ENCODE measurements at places on chromosomes 5 and 9.

GRCh38 chr9:126667190-126668055 lies 53.7 kb downstream of the LMX1B start:
- H3K27ac ChIP-seq = no peak overlapping the region
- no peaks in the 10 kb centered on the region for H3K36me3 ChIP-seq
- no peak for DNase-seq
- no peak overlapping the region for H3K4me3 ChIP-seq

GRCh38 chr5:59608745-59609144 lies 284.8 kb downstream of the PDE4D start:
- no peak overlapping the region for H3K27ac ChIP-seq
- no peaks in the 10 kb centered on the region for H3K27me3 ChIP-seq

- H3K4me3 ChIP-seq = no peak overlapping the region
- no peaks in the 10 kb centered on the region for H3K4me1 ChIP-seq
- no peaks in the 10 kb centered on the region for H3K27me3 ChIP-seq
- no peaks in the 10 kb centered on the region for H3K36me3 ChIP-seq
- DNase-seq = no peak
These were observed 83.3 kb downstream of the GTF3C4 start for GRCh38 chr9:132753593-132753880.

- peaks cover 7% of the 10 kb centered on the region for H3K4me1 ChIP-seq
- H3K27ac ChIP-seq = no peak overlapping the region
- H3K36me3 ChIP-seq = no peaks in the 10 kb centered on the region
- no peak overlapping the region for H3K4me3 ChIP-seq
- H3K27me3 ChIP-seq = no peaks in the 10 kb centered on the region
These were observed 34.1 kb upstream of the TNFAIP8 start for GRCh38 chr5:119321569-119322311.

- no peaks in the 10 kb centered on the region for H3K36me3 ChIP-seq
- no peak overlapping the region for H3K4me3 ChIP-seq
- DNase-seq = no peak
- no peaks in the 10 kb centered on the region for H3K4me1 ChIP-seq
- H3K27me3 ChIP-seq = peaks cover 9% of the 10 kb centered on the region
These were observed 31.8 kb downstream of the SLC9A3 start for GRCh38 chr5:492314-492893.

Data from fibroblast of lung (primary cell).